ENCODE measurements at places on chromosomes 4 and X.

- H3K27me3 ChIP-seq, result peaks cover 33% of the 10 kb centered on the region
- no peak overlapping the region for H3K4me3 ChIP-seq
- no peaks in the 10 kb centered on the region for H3K36me3 ChIP-seq
- peaks cover 8% of the 10 kb centered on the region for H3K4me1 ChIP-seq
- no peak for DNase-seq
These were observed 2.2 kb downstream of the AR start for GRCh38 chrX:67545893-67546495.

DNA sequence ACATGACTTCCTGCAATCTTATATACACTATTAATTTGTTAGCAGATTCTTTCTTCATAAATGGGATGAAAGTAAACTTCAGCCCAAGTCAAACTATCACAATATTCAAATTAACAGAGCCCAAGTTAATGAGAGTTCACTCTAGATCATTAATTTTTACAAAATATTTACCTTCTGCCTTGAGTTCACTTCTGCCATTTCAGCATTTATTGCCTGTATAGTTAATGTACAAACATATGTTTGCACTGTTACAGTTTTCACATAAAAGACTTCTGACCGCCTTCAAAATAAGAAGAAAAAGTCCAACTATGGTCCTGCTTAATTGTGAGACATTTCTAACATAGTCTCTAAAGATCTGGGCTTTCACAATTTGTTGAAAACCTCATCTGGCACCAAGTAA is 46.9 kb downstream of the GPC3 start:
- H3K27ac ChIP-seq, result no peak overlapping the region
- H3K4me3 ChIP-seq, result no peak overlapping the region
- DNase-seq, result no peak
- H3K27me3 ChIP-seq, result no peaks in the 10 kb centered on the region
- H3K4me1 ChIP-seq, result peaks cover 4% of the 10 kb centered on the region

DNA sequence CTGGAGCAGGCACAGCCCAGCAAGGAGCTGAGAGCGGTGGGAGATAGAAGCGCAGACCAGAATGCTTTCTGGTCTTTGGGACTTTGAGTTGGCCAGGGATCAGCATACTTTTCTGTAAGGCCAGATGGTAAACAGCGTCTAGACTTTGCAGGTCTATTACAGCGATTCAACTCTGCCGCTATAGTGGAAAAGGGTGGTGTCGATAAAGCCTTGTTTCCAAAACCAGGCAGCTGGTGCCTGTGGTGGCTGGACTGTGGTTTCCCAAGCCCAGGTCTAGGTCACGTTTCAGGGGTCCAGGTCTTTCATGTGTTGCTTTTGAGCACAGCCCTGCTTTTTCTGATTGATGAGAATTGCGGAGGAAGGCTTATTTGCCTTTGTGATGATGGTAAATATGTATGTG is 40.1 kb downstream of the HTT-AS start:
- H3K4me3 ChIP-seq, result no peak overlapping the region
- H3K36me3 ChIP-seq, result no peaks in the 10 kb centered on the region
- no peak overlapping the region for H3K27ac ChIP-seq
- no peaks in the 10 kb centered on the region for H3K27me3 ChIP-seq
- H3K4me1 ChIP-seq, result peaks cover 19% of the 10 kb centered on the region

GRCh38 chr4:158371158-158371557 is 150.5 kb upstream of the RXFP1 start:
- peaks cover 2% of the 10 kb centered on the region for H3K27me3 ChIP-seq
- H3K4me3 ChIP-seq, result no peak overlapping the region
- H3K36me3 ChIP-seq, result no peaks in the 10 kb centered on the region
- no peak overlapping the region for H3K27ac ChIP-seq

- no peaks in the 10 kb centered on the region for H3K36me3 ChIP-seq
- no peak overlapping the region for H3K27ac ChIP-seq
These were observed 3.7 kb upstream of the C4orf36 start for GRCh38 chr4:86895692-86896488.

- no peak for DNase-seq
- H3K4me3 ChIP-seq, result peak overlapping the region; percentile 57
- no peaks in the 10 kb centered on the region for H3K27me3 ChIP-seq
- peak overlapping the region; percentile 97 for H3K27ac ChIP-seq
- H3K4me1 ChIP-seq, result peaks cover 74% of the 10 kb centered on the region
These were observed 11.1 kb downstream of the LEF1 start for GRCh38 chr4:108157655-108158054.

DNA sequence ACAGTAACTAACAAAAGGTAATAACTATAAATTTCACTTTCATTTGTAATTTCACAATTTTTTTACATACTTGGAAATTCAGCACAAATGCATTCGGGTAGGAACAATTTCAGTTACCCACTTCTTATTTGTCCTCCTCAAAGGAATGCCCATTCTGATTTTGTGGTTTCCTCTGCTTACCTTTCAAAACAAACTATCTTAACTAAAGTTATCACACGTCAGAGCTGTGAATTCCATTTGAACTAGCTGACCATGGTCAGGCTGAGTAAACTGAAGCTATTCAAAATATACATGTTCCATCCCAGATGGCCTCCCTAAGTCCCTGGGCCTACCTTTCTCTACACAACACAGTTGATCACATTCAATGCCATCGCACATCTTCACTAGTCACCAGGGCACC is 4.5 kb downstream of the CTPS2 start:
- no peak for DNase-seq
- peaks cover 5% of the 10 kb centered on the region for H3K4me1 ChIP-seq
- H3K27ac ChIP-seq, result no peak overlapping the region
- peaks cover 2% of the 10 kb centered on the region for H3K36me3 ChIP-seq

GRCh38 chr4:78971776-78972175 is 32.5 kb upstream of the PAQR3 start:
- H3K27ac ChIP-seq, result no peak overlapping the region
- H3K27me3 ChIP-seq, result no peaks in the 10 kb centered on the region
- H3K36me3 ChIP-seq, result no peaks in the 10 kb centered on the region

- no peaks in the 10 kb centered on the region for H3K36me3 ChIP-seq
- H3K27me3 ChIP-seq, result no peaks in the 10 kb centered on the region
- no peak overlapping the region for H3K27ac ChIP-seq
- DNase-seq, result no peak
- H3K4me3 ChIP-seq, result no peak overlapping the region
These were observed 590 bp downstream of the ARHGEF9 start for GRCh38 chrX:63784346-63784901.

- H3K36me3 ChIP-seq, result no peaks in the 10 kb centered on the region
- no peaks in the 10 kb centered on the region for H3K4me1 ChIP-seq
- no peak for DNase-seq
- H3K27me3 ChIP-seq, result no peaks in the 10 kb centered on the region
These were observed 675.8 kb upstream of the SLIT2 start for GRCh38 chr4:19575924-19576323.

GRCh38 chrX:32530802-32531403 is 680.4 kb downstream of the DMD start:
- DNase-seq, result peak; percentile 10
- no peak overlapping the region for H3K4me3 ChIP-seq
- H3K36me3 ChIP-seq, result no peaks in the 10 kb centered on the region
- H3K27ac ChIP-seq, result no peak overlapping the region
- no peaks in the 10 kb centered on the region for H3K27me3 ChIP-seq

DNA sequence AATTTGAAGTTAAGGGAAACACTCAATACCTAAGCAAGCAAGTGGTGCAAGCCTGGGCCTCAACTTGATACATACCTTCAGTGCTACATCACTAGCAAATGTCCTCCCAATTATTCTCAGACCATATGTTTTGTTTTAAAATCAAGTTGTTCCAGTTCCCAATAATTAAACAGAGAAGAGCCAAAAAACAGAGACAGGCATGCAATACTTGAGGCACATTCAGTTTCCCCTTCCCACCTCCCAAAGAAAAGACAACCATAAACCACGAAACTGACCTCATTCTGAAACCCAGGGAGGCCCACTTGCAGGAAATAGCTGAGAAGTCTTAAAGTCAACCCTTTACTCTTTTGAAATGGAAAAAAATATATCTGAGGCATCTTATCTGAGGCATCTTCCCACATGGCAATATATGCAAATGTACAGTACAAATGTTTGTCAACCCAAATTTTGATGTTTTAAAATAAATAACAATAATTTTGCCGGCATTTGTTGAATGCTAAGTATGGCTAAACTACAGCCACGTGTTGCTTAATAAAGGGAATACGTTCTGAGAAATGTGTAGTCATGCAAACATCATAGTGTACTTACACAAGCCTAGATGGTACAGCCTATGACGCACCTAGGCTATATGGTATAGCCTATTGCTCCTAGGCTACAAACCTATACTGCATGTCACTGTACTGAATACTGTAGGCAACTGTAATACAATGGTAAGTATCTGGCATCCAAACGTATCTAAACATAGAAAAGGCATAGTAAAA is 147.5 kb downstream of the TSPAN5 start:
- H3K27ac ChIP-seq, result peak overlapping the region; percentile 57
- no peaks in the 10 kb centered on the region for H3K36me3 ChIP-seq
- H3K4me1 ChIP-seq, result peaks cover 53% of the 10 kb centered on the region
- DNase-seq, result peak; percentile 73
- H3K27me3 ChIP-seq, result no peaks in the 10 kb centered on the region

DNA sequence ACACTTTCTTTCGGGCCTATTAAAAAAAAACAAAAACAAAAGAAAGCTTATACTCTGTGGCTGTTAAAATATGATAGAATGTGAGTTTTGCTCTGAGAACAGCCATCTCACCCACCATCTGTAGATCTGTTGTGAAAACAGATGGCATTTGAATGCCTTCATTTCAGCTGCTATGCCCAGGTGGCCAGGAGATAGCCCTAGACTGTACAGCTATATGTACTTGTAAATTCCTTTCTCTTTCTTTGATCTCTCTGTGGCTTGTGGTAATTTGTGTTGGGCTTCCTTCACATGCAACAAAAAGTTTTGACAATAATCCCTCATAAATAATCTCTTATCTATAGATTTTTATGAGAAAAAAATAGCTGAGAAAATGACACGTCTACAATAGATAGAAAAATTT is 38.1 kb downstream of the PNPLA4 start:
- DNase-seq, result no peak
- no peaks in the 10 kb centered on the region for H3K4me1 ChIP-seq
- H3K27me3 ChIP-seq, result no peaks in the 10 kb centered on the region

DNA sequence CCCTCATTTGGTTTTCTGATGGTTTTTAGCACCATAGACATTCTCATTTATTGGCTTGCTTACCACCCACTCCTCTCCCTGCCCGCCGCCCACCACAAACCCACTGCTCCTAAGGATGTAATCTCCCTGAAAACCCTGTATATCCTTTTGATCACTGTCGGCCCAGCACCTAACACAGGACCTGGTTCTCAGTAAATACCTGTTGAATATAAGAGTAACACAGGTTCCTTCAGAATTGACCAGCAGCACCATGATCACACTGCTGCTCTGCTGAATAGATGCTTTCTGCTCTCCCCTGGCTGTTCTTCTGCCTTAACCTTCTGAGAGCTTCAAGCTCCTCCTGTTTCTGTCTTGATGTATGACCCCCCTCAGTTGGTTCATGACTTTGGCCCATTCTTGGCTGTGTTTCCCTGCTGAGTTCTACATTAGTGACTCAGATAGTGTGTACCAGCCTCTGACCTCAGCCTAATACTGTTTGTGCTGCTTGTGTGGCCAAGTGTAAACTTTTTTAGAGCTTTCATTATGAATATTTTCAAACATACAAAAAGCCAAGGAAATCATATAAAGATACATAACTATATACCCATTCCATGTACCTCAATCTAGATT is 265.3 kb downstream of the FRMPD4 start:
- no peaks in the 10 kb centered on the region for H3K4me1 ChIP-seq
- no peaks in the 10 kb centered on the region for H3K27me3 ChIP-seq
- H3K4me3 ChIP-seq, result no peak overlapping the region

GRCh38 chr4:7910952-7911578 is 28.6 kb downstream of the AFAP1 start:
- H3K36me3 ChIP-seq, result peaks cover 3% of the 10 kb centered on the region
- no peak overlapping the region for H3K27ac ChIP-seq
- H3K27me3 ChIP-seq, result no peaks in the 10 kb centered on the region

GRCh38 chrX:29627833-29628232 is 587.5 kb upstream of the MAGEB2 start:
- H3K36me3 ChIP-seq, result no peaks in the 10 kb centered on the region
- no peak overlapping the region for H3K27ac ChIP-seq
- no peaks in the 10 kb centered on the region for H3K27me3 ChIP-seq
- H3K4me3 ChIP-seq, result no peak overlapping the region
- no peak for DNase-seq

GRCh38 chr4:37023504-37023903 is 221.0 kb upstream of the NWD2 start:
- no peak overlapping the region for H3K27ac ChIP-seq
- H3K4me1 ChIP-seq, result no peaks in the 10 kb centered on the region
- H3K27me3 ChIP-seq, result peaks cover 3% of the 10 kb centered on the region
- no peaks in the 10 kb centered on the region for H3K36me3 ChIP-seq
- no peak overlapping the region for H3K4me3 ChIP-seq
- no peak for DNase-seq

GRCh38 chrX:28848707-28849106 is 261.5 kb downstream of the IL1RAPL1 start:
- no peaks in the 10 kb centered on the region for H3K4me1 ChIP-seq
- DNase-seq, result no peak
- H3K36me3 ChIP-seq, result no peaks in the 10 kb centered on the region
- no peak overlapping the region for H3K4me3 ChIP-seq
- H3K27ac ChIP-seq, result no peak overlapping the region
- no peaks in the 10 kb centered on the region for H3K27me3 ChIP-seq

DNA sequence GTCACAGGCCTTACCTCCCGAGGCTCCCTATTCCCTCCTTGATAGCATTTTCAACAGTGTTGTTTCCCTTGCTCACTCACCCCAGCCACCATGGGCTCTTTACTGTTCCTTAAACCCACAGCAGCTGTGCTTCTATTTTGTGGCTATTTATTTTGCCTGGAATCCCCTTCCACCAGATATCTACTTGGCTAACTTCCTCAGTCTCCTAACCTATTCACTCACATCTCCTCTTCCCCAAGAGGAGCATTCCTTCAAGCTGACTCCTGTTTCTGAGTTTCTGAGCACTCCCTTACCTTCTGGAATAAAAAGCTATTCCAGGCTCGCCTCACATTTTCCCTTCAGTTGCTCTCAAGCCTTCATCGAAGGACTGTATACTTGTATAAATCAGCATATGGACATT is 50.5 kb downstream of the CXCL1 start:
- no peaks in the 10 kb centered on the region for H3K36me3 ChIP-seq
- H3K27me3 ChIP-seq, result no peaks in the 10 kb centered on the region
- DNase-seq, result no peak
- H3K4me3 ChIP-seq, result no peak overlapping the region

All from activated naive CD4-positive, alpha-beta T cell treated with anti-CD3 and anti-CD28 coated beads for 36 hours (primary cell).